ENCODE measurements at places on chromosomes 7 and 10.

- no peak for DNase-seq
These were observed 47.6 kb upstream of the PPP1R3C start for GRCh38 chr10:91680487-91680886.

DNA sequence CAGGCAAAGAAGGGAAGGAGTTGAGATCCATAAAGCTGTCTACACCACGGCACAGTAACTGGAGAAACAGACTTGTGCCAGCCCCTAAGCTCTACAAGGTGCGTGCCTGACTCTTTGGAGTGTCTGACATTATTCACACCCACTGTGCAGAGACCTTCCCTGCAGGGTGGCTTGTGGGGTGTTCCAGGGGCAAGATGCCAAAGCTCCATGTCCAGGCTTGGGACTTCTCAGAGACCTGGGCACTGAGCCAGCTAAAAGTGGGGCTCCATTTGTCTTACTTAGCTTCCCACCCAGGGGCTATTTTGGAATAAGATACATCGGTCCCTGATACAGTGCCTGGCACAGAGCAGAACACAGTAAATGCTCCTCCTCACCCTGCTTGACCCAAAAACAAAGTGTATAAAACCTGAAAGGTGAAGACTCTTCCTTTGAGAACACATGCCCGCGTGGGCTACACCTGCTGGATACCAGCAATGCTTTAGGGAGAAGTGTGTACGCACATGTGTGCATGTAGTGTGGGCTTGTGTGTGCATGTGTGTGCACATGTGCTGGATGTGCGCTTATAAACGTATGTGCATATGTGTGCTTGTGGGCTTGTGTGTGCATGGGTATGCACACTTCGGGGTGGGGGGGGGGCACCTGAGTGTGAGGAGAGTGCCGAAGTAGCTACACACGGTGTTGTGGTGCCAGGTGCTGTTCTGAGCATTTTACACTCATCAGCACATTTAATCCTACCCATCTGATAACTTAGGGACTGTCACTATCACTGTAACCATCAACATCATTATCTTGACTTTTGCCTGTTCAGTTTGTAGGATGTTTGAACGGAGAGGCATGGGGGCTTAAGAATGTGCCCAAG lies 143.0 kb downstream of the ARHGAP22 start:
- no peak for DNase-seq

- no peak for DNase-seq
These were observed 1.4 kb downstream of the SOSTDC1 start for GRCh38 chr7:16463949-16464715.

DNA sequence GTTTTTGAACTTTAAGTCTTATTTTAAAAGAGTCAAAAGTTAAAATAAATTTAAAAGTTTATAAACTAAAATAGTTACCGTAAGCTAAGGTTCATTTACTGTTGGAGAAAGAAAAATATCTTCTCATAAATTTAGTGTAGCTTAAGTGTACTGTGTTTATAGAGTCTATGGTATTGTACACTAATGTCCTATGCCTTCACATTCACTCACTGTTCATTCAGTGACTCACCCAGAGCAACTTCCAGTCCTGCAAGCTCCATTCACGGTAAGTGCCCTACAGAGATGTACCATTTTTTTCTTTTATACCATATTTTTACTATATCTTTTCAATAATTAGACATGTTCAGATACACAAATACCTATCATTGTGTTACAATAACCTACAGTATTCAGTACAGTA lies 97.6 kb downstream of the PTN start:
- no peak for DNase-seq

DNA sequence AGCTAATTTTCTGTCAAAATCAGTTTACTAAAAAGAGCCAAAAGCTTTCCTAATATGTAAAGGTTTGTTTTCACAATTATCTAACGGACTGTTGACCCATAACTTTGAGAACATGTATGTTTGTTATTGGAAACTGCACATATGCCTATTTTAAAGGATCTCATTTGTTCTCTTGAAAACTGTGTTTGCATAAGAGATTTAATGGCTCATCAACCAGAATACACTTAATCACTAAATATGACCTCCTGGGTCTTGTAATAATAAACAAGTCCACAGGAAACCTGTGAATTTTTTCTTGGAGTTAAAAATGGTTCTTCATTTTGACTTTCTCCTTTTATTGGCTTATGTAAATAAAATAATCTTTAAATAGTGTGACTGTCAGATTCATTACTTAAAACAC lies 48.3 kb upstream of the STEAP1B start:
- no peak for DNase-seq

GRCh38 chr7:130966246-130967009 lies 232.4 kb upstream of the KLF14 start:
- DNase-seq: no peak

DNA sequence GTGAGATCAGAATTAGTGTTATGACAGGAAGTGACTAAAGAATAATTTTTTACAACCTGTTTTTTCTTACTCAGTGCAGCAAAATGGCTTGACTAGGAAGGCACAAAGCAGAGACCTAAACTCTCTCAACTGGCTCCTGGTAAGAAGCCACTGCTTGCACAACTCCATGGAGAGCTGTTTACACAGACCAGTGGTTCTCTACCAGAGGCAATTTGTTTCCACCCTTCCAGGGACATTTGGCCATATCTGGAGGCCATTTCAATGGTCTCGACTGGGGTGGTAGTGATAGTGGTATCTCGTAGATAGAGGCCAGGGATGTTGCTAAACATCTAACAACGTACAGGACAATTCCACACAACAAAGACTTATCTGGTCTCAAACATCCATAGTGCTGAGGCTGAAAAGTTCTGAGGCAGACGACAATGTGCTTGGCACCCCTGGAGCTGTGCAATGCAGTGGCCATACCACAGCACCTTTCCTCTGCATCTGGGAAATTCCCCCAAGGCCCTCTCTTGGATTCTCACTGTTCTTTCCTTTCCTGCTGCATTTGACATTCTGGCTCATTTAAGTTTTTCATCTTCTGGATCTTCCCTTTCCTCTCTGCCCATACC lies 105.4 kb upstream of the LAMB4 start:
- DNase-seq: no peak

- DNase-seq: no peak
These were observed 52.4 kb upstream of the MACROH2A2 start for GRCh38 chr10:70000262-70000661.
